AG20443 (cell line): ENCODE measurements at places on chromosomes 5 and 9.
A peak's percentile ranks its signal among the peaks of the same experiment; 100 is the strongest.

DNA sequence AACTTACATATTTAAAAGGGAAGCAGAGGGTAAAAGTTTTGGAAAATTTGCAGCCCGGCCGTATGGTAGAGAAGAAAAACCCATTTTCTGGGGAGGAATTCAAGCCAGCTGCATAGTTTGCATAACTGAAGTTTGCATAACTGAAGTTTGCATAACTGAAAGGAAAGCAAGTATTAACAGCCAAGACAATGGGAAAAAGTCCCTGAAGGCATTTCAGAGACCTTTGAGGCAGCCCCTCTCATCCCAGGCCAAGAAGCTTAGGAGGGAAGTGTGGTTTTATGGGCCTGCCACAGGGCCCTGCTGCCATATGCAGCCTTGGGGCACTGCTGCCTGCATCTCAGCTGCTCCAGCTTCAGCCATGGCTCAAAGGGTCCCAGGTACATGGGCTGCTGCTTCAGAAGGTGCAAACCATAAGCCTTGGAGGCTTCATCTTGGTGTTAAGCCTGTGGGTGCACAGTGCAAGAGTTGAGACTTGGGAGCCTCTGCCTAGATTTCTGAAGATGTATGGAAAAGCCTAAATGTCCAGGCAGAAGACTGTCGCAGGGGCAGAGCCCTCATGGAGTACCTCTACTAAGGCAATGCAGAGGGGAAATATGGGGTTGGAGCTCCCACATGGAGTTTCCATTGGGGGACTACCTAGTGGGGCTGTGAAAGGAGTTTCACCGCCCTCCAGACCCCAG lies 36.9 kb upstream of the CXCL14 start:
- DNase-seq: no peak

DNA sequence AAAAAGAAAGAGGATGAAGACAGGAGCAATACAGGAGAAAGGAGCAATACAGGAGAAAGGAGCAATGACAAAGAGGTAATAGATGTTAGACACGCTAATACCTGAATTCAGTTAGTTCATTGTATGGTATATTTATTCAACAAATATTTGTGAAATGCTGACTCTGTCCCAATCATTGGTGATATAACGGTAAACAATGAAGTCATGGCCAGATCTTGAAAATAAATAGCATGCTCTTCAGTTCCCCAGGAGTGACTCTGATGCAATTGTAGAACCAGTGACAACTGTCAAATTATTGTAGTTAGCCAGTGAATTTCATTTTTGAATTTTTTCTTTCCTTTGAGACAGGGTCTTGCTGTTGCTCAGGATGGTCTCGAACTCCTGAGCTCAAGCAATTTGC lies 48.0 kb upstream of the SPINK14 start:
- DNase-seq: no peak

- no peak for DNase-seq
Measured at GRCh38 chr5:102796009-102796408, 40.9 kb downstream of the PAM start.

GRCh38 chr5:68225188-68225910 lies 9.8 kb downstream of the PIK3R1 start:
- peak; percentile 76 for DNase-seq

DNA sequence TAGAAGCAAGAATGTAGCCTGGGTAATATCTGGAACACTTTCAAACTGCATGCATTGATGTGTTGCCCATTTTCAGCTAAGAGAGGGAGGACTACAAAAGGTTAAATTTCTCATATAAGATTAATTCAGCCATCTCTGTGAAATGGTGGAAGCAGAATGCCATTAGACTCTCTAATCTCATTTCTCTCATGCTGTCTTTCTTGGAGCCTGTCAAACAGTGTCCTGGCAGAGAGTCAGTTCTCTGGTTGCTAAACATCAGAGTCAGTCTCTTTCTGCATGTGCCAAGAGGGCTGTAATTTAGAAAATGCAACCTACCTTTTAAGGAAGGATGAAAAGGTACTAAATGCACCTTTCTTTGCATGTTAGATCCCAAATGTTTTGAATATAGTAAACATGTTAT lies 910 bp upstream of the GARNL3 start:
- no peak for DNase-seq

- DNase-seq: peak; percentile 15
Measured at GRCh38 chr9:93810028-93810971, 144.9 kb downstream of the BARX1 start.
